Vagina (tissue), 2 donors: ENCODE measurements at places on chromosomes 1 and 21. TPM values are rescaled to one million over a fixed set of nuclear protein-coding genes. Genes with fewer than 3 reads are reported as not detected.

Gene WDTC1
- 28.2 TPM for total RNA-seq

Gene OR2AK2
- total RNA-seq: not detected

Gene LRRC40
- 9.1 TPM for total RNA-seq

Gene C1QTNF12
- not detected for total RNA-seq

DNA sequence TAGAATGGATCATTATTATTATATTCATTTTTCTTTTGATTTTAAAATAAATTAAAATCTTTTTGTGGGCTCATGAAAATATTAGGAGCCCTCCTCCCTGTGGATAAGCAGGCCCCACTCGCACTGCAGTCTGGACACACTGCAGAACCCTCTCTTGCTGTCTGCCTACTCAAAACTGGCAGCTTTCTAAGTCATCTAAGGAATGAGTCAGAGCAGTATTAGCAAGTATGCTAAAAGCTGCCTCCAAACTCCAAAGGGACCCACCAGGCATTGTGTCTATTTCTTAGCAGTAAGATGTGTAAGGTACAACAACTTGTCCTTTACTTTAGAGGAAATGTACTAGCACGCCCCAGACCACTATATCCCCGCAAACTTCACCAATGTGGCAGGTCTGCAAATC is 108.8 kb downstream of the SYF2 start:
- H3K27ac ChIP-seq: no peak overlapping the region
- no peaks in the 10 kb centered on the region for H3K36me3 ChIP-seq
- DNase-seq: no peak

- no peaks in the 10 kb centered on the region for H3K36me3 ChIP-seq
- no peaks in the 10 kb centered on the region for H3K4me1 ChIP-seq
- H3K4me3 ChIP-seq: no peak overlapping the region
- H3K27ac ChIP-seq: no peak overlapping the region
These were observed 13.0 kb downstream of the LRRC38 start for GRCh38 chr1:13500806-13501205.

- no peak overlapping the region for H3K4me3 ChIP-seq
- no peak for DNase-seq
- H3K27me3 ChIP-seq: no peaks in the 10 kb centered on the region
- H3K4me1 ChIP-seq: no peaks in the 10 kb centered on the region
- H3K36me3 ChIP-seq: no peaks in the 10 kb centered on the region
These were observed 43.2 kb downstream of the CAPN8 start for GRCh38 chr1:223622132-223622842.

- H3K36me3 ChIP-seq: no peaks in the 10 kb centered on the region
- no peak for DNase-seq
- no peak overlapping the region for H3K27ac ChIP-seq
- H3K27me3 ChIP-seq: no peaks in the 10 kb centered on the region
These were observed 154.5 kb upstream of the KCND3 start for GRCh38 chr1:112143871-112144441.

DNA sequence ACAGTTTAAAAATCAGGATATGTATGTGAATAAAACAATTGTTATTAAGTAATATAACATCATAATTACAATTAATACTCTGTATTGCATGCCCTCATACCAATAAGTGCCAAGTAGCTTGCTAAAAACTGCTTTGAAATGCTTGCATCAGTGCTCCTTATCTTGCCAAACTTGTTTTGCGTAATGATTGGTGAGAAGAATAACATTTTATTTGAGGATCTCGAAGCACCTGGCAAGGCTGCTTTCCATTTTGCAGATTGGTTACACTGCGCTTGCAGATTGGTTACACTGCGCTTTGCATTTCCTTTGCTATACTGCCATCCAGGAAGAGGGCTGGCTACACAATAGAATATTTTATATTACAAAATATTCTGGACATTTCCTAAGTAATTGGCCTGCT is 1.7 kb upstream of the PBX1 start:
- no peaks in the 10 kb centered on the region for H3K36me3 ChIP-seq
- H3K27me3 ChIP-seq: no peaks in the 10 kb centered on the region
- DNase-seq: no peak
- H3K27ac ChIP-seq: no peak overlapping the region

- DNase-seq: no peak
- no peak overlapping the region for H3K27ac ChIP-seq
- no peaks in the 10 kb centered on the region for H3K36me3 ChIP-seq
- H3K4me1 ChIP-seq: no peaks in the 10 kb centered on the region
- no peak overlapping the region for H3K4me3 ChIP-seq
These were observed 679.4 kb upstream of the ADGRL2 start for GRCh38 chr1:81121306-81121705.
